ENCODE measurements at places on chromosomes 6 and 20.
A peak's percentile ranks its signal among the peaks of the same experiment; 100 is the strongest.

DNA sequence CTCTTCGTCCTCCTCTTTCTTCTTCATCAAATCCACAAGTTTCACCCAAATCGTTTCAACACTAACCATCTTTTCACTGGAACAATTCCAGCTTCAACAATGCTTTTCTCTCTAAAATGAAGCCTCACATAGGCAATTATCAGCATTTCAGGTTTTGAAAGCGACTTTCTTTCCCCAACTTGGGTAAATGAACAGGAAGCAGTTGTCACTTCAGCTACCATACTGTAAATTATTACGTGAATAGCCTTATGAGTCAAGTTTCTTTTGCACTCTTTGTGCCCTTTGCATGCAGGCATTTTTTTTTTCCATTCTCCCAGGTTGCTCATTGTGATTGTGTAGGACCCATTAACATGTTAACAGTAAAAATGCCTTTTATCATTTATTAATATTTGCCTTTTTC is 121.7 kb upstream of the BTBD3 start:
- DNase-seq, result no peak

- no peak for DNase-seq
These were observed 215.1 kb downstream of the PHACTR1 start for GRCh38 chr6:12931639-12932038.

- no peak for DNase-seq
These were observed 32.7 kb downstream of the GCNT2 start for GRCh38 chr6:10553871-10554270.

- DNase-seq, result no peak
These were observed 50.4 kb downstream of the UNC5CL start for GRCh38 chr6:40988634-40989033.

DNA sequence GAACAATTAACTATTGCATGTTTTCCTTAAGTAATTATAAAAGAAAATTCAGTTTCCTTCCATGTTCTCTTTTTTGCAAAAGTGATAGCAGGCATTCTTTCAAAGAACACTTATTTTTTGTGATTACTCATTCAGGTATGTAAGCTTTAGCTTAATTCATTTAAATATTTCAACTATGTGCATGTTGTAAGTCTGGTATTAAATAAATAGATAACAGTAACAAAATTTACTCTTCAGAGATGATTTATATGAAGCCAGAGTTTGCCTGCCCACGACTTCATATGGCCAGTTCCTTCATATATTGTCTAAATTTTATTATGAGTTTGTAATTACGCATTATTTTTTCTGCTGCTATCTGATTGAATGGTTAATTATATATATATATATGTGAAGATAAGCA is 110.9 kb downstream of the ADGRG6 start:
- DNase-seq, result no peak

DNA sequence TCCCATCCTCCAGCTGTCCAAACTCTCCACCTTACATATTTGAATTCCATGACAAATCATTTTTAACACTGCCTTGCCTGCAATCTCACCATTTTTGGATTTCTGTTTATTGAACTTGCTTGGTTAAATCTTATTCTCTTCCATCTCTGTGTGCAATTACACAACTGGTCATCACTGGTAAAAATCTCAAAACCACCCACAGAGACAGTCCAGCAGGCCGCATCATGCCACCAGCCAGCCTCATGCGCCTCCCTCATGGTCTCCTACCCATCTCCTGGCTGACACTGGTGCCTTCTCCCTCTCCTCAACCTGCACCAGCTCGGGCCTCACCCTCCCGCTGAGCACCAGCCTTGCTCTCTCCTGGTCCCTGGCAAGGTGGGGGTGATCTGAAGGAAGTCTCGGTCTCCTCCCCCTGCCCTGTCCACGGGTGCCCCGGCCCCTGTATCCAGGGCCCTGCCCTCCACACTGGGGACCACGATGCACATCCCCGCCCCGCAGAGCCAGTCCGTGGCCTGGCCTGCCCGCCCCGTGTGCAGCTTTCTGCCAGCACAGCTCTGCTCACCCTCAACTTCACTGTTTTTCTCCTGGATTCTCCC is 92.0 kb downstream of the THBS2 start:
- no peak for DNase-seq

DNA sequence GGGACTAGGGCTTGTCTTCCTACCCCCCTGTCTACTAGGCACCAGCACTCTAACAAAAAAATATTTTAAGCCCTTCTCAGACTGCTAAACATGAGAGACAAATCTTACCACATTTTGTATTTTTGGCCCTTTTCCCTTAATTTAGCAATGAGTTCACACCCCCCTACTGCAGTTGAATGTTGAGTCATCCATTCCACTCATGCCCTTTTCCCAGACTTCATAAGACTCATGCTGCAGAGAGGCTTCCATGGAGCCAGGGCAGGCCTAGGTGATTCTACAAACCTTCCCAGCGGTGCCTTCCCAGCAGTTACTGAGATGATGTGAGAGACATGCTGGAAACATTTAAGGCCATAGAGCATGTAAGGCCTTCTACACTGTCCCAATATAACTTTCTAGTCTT is 53.9 kb downstream of the PXDC1 start:
- peak; percentile 81 for DNase-seq

- DNase-seq, result peak; percentile 91
These were observed 6.1 kb downstream of the UBD start for GRCh38 chr6:29553268-29554057.

- peak; percentile 96 for DNase-seq
These were observed 21.4 kb upstream of the AKIRIN2 start for GRCh38 chr6:87723170-87724078.

- DNase-seq, result no peak
These were observed 33.4 kb upstream of the MICB start for GRCh38 chr6:31464252-31465184.

DNA sequence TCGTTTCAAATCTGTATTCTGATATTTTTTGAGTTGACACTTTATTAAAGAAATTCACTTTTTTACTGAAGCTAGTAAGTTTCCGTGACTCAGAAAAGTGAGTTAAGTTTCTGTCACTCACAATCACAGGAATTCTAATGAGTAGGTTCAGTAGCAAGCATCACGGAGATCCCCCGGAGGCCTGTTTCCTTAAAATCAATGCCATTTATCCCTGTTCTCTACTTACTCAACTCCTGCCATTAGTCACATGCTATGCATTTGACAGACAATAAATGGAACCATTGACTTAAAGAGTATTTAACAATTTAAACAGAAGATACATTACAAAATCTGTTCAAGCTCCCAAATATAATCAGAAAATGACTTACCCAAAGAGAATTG is 9.1 kb downstream of the SLC18B1 start:
- no peak for DNase-seq

DNA sequence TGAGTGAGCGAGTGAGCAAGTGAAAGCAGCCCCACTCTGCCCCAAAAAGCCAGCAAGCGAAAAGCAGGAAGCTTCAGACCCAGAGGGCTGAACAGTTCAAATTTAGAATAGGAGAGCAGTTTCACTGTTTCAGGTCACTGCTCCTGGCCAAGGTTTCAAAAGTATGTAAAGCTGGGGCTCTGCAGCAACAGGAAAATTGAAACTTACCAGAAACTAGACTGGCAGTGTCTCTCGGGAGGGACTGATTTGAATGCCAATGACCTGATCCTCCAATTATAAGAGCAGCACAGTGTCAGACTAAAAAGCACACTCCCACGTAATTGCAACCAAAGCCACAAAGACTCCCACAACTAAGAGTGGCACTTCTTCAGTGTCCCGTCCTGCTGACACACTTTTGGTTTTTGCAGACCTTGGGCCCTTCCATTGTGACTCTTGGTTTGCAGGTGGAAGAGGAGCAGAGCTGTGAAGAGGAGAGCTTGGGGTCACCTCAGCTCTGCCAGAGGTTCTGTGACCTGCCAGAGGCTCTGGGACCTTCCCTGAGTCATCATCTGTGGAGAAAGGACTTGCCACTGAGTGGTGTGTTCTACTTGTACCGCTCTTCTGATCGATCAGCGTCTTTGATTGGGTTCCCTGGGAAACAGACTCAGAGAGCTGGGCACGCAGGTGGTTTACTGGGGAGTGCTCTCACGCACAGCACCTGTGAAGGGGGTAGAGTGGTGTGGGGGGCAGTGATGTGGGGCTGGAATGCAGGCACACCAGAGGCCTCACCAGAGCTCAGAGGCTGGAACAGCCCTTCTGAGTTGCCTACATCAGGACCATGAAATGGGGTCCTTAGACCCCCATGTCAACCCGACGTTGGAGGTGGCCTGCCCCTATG is 52.7 kb upstream of the PTGIS start:
- DNase-seq, result no peak

- peak; percentile 63 for DNase-seq
These were observed 80.6 kb upstream of the PREP start for GRCh38 chr6:105483492-105483891.

- peak; percentile 94 for DNase-seq
These were observed at the start of gene USP49 for GRCh38 chr6:41895300-41896233. USP49 (minus strand) TSS chr6:41895375; CDS start chr6:41806983, 88,392 bp downstream.
